ENCODE measurements at places on chromosomes 13 and 19.

DNA sequence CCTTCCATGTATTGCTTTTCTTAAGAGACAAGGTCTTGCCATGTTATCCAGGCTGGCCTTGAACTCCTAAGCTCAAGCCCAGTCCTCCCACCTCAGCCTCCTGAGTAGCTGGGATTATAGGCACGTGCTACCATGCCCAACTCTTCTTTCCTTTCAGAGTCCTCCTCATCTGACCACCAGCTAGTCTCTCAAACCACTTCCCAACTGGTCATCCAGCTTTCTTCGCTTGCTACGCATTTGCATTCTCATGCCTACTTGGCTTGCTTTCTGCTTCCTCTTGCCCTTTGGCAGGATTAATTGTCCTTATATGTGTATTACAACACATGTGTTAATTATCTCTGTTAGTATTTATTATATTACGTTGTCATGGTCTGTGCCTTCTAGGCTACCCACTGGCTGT lies 6.3 kb downstream of the GPR18 start:
- DNase-seq: no peak

DNA sequence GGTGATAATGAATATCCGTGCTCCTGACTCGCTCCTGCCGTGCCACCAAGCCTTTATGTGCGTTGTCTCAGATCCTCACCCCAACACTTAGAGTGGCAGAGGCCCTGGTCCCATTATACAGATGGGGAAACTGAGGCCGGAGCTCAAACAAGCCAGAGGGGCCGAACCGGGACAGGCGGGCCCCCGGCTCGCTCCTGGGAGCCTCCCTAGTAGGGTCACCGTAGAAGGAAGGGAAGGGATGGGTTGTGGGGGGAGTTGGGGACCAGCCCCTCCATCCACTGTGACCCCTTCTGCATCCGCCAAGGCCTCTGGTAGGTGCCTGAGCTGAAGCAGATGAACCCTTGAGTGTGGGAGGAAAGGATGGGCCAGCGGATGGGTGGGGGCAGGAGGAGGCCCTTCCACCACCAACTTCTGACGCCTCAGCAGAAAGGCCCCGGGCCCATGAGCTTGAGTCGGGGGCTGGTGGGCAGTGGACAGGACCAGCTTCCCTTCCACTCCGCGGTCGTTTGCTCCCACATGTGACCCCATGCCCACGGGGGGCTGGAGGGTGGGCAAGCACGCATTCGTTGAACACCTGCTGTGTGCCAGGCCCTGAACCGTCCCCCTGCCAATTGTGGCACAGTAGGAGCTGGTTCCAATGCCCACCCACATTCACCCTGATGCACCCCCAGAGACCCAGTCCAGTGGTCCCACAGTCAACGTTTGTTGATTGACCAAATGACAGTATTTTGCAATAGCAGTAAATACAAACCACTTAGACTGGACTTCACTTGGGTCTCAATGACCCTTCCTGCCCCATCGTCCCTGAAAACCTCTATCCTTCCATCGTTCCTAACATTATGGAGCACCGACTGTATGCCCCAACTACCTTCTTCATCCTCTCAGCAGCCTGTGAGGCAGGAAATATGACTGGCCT lies 24.2 kb upstream of the TCF3 start:
- no peak for DNase-seq

GRCh38 chr13:100108913-100109507 lies 20.1 kb downstream of the PCCA start:
- DNase-seq: no peak

- no peak for DNase-seq
Observed at GRCh38 chr13:24764276-24764630, 284 bp downstream of the RNF17 start.

- DNase-seq: no peak
Observed at GRCh38 chr13:50884265-50884664, 25.3 kb upstream of the RNASEH2B start.

GRCh38 chr13:72805676-72806346 lies 23.9 kb downstream of the PIBF1 start:
- DNase-seq: no peak

GRCh38 chr13:42307461-42307860 lies 35.5 kb downstream of the AKAP11 start:
- no peak for DNase-seq

- no peak for DNase-seq
Observed at GRCh38 chr19:18231775-18232174, 5.5 kb upstream of the PDE4C start.

DNA sequence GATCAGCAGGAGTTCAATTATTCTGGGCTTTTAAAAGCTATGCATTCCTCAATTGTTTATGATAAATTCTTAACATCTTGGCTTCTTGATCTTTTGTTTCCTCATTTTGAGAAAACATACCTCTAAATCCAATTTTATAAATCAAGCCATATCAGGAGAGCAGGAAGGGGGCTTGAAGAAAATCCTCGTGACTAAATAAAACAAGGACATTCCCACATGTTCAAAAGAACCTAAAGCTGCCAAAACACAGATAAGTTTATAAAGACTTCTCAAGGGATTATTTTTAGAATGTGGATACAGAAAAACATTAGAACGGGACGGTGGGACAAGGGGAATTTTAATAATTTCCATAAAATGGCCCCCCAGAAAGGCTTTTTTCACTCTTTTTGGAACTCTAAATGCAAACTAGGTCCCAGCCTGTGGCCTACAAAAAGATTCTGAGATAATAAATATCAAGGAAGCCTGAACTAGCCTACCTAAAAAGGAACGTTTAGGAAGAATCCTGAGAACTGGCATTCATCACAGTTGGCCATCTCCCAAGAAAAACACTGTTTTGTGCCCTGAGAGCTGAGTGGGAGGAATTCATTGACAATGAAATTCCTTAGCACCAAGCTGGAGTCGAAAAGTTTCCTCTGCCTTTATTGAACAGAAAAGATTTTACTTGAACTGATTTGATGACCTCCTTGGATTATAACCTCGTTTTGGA lies 30.1 kb downstream of the ZAR1L start:
- DNase-seq: peak; percentile 7

DNA sequence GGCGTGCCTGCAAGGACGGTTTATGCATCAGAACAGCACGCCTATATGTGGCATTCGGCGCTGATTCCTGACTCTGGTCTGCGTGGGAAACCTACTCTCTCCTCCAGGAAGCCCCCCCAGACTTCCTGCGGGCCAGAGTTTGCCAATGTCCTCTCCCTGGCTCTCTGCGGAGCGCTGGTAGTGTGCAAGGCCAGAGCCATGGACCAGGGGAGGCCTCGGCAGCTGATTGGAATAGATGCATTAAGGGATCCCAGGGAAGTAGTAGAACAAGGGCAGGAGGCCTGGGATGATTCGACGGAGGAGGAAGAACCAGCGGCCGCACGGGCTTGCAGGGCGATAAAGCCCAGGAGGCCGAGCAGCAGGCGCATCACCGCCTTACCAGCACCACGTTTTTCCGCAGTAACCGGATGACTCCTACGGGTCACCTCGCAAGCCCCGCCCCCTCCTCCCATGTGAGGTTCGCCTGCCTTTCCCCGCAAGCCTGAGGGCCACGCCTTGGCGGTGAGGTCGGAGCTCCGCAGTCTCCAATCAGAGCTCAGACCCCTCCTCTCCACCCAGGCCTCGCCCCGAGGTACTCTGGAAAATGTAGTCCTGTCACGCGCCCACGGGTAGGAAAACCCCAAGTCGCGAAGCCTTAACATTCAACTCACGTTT lies 5.0 kb downstream of the CLEC11A start:
- DNase-seq: peak; percentile 47

GRCh38 chr13:22357132-22357531 lies 686.3 kb downstream of the FGF9 start:
- no peak for DNase-seq

- DNase-seq: no peak
Observed at GRCh38 chr19:50290011-50290410, 39.2 kb downstream of the KCNC3 start.

- no peak for DNase-seq
Observed at GRCh38 chr19:30492586-30493270, 120.5 kb downstream of the ZNF536 start.

Data from small intestine (tissue), 16 donors.